Stimulated activated CD4-positive, alpha-beta T cell treated with anti-CD3 and anti-CD28 coated beads, TNF-alpha, amount 100 ng/mL, for 1 hour (primary cell): ENCODE measurements at places on chromosomes 11 and 22.

GRCh38 chr11:72760539-72761405 is 8.6 kb upstream of the ARAP1 start:
- DNase-seq: no peak

DNA sequence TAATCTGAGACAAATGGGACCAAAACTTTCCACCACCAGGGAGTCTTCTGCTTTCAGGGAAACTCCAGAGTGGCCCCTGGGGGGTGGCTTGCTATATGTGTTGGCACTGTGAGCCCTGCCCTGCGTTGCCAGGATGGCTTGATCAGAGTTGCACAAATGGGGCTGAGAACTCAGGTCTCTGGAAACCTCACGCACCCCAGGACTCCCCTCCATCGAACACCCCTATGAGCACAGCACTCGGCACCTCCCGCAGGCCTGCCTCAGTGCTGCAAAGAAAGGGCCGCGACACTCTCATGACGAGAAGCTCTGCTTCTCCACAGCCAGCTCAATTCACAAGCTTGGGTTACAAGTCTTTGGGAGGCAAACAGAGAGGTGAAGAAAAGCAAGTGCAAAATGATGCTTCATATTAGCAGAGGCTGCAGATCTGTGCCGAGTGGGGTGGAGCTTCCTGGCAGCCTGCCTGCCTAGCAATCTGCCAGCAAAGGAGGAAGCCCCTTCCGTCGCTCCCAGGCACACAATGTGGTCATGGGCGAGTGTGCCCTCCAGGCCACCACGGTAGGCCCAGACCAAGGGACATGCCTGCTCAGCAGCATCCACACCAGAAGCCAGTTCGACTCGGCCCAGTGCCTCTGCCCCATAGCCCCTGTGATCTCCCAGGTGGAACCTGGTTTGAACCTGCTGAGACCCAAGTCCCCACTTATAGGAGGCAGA is 55.7 kb downstream of the MYH9 start:
- no peak for DNase-seq

GRCh38 chr22:49540913-49541692 is 286.6 kb downstream of the BRD1 start:
- DNase-seq: no peak

DNA sequence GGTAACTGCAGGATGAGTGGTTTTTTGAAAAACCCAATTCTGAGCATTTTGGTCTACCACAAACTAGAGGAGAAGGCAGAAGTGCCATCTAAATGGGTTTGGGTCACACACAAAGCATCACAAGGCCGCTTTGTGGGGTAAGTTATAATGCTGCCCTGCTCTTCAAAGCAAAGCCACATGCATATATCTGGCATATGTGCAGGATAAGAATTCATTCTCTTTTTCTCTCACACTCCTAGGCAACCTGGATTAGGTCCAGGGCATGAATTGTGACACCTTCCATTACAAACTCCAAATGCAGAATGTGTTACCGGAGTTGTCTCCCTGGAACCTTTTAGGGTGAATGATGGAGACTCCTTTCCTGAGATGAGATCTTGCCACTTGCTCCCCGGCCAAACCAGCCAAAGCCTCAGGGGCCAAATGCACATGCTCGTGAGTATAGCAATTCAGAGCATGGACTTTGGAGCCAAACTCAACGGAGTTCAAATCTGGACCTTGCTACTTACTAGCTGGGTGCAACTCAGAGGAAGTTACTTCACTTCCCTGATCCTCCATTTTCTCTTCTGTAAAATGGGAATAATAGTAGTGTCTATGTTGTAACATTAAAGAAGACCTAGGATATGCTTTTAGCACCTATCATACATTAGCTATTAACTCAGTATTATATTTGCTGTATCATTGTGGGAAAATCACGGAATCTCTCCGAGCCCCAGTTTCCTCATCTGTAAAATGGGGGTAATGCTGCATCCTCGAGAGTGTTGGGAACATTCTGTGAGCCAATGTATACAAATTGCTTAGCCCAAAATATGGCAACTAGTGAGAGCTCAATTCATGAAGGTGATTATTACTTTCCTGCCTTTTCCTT is 96.6 kb downstream of the COMMD9 start:
- no peak for DNase-seq

DNA sequence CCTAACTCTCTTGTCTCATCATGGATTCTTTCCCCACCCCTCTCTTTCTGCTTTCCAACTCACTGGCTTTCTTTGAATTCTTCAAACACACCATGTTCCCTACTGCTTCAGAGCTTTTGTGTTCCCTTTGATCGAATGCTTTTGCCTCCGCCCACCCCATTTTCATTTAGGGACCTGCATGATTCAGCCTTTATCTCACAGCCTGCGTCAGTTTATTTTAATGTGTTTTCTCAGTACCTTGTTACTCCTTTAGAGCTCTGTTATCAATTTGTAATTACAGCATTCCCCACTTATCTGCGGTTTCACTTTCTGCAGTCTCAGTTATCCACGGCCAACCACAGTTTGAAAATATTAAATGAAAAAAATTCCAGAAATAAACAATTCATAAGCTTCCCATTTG is 451.3 kb downstream of the METTL15 start:
- no peak for DNase-seq

GRCh38 chr11:101848262-101848661 is 66.5 kb upstream of the CEP126 start:
- no peak for DNase-seq

DNA sequence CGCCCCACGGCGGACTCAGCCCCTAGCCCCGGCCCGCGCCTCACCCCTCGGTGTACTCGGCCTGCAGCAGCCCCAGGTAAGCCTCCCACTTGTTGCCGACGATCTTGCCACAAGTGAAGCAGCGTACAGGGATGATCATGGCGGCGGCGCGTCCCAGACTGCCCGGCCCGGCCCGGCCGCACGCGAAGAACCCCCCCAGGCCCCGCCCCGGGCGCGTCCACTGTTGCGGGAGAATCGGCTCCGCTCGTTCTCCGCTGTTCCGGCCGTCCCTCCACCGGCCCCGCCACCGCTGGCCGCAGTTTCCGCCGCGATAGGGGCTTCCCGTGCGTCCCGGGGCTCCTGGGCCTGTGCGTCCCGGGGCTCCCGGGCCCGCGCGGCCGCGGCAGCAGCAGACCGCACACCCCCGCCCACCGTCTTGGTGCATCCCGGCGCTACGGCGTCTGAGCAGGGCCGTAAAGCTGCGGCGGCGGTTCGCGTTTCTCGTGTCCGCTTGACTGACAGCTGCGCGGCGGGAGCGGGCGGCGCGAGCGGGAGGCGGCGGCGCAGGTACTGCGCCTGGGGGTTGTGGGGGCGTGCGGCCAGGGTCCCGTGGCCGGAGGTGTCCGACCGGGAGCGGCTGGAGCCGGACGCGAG is at the start of the genes POLR2L and TSPAN4:
POLR2L (minus strand) TSS at position 160 of the 633 bp plus-strand sequence; CDS start at position 139, 21 bp downstream.
TSPAN4 (plus strand) TSS at position 483 of the 633 bp plus-strand sequence. CDS start 7,453 bp downstream, outside the sequence.
- DNase-seq: peak; percentile 73

- DNase-seq: no peak
Measured at GRCh38 chr11:128155590-128155989, 431.8 kb downstream of the ETS1 start.

GRCh38 chr22:39151329-39151975 is 1.0 kb downstream of the CBX7 start:
- no peak for DNase-seq

DNA sequence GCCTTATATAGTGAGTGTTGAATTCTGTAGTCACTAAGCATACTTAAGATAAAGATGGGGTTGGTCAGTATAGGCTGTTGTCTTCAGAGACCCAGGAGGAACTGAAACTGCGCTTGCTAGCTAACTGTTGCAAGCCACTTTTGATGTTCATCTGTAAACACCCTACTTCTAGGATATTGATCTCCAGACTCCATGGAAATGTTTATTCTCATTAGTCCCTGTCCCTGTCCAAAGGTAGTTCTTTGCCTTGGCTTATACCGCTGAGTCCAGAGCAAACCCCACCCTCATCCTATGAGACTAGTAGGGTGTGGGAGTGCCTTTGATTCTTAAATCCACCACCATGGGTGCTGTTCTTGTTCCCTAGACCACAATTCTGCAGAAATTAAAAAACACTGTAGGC is 36.4 kb downstream of the DEPDC5 start:
- no peak for DNase-seq

GRCh38 chr11:125224391-125225021 is 60.0 kb downstream of the PKNOX2 start:
- DNase-seq: no peak

DNA sequence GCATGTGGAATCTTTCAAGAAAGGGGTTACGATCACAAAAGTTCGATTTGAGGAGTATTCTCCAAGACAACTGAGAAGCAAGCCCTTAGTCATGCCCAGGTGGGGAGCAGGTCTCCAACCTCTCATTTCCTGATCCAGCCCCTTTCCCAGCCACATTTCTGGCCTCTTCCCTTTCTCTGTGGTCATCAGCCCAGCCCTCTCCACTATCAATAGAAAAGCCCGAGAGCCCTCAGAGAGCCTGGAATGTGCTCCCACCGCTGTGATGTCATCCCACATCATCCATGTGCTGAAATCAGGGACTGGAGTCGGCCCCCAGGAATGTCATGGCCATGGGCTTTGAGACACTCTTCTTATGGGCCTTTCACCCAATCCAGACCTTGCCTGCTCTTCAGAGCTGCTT is 62.6 kb downstream of the KCNJ1 start:
- no peak for DNase-seq

DNA sequence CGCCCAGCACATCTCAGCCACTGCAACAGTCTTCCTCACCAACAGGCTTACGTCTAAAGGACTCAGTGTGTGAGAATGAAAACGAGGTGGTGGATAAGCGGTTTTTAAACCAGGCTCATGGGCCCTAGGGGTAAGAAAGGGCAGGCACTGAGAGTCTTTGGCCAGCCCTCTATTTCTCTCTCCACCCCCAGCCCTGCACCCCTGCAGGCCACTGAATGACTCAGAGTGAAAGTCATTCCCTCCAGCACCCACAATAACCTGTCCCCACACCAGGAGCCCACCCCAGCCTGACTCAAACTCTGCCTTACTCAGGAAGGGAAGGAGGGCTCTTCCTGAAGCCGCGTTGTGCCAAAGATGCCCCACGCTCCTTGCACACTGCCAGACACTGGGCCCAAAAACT is 72.0 kb downstream of the LARGE1 start:
- no peak for DNase-seq

GRCh38 chr22:50257041-50257440 is 4.4 kb downstream of the MAPK12 start:
- DNase-seq: no peak

DNA sequence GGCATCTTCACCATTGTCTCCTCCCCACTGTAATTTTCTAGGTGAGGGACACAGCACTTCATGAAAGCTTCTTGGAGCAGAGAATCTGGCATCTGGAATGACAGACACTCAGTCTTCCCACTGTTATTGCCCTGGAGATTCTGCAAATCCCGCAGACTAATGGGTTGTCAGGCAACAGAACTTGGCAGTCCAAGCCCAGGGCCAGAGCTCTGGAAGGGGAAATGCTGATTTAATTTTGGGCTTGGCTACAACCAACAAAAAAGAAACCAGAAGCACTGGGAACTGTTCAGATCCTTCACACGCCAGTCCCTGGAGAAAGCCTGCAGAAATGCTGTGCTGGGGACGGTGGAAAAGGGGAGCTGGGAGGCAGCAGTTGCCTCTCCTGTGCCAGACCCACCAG is 71.5 kb upstream of the BID start:
- no peak for DNase-seq

- DNase-seq: no peak
Measured at GRCh38 chr22:26391623-26392022, 37.4 kb upstream of the ASPHD2 start.

GRCh38 chr11:94975599-94975998 is 2.1 kb downstream of the KDM4D start:
- no peak for DNase-seq

- DNase-seq: no peak
Measured at GRCh38 chr11:65399249-65399648, 12.8 kb downstream of the FRMD8 start.

- DNase-seq: no peak
Measured at GRCh38 chr11:2805388-2806056, 80.1 kb downstream of the CDKN1C start.

DNA sequence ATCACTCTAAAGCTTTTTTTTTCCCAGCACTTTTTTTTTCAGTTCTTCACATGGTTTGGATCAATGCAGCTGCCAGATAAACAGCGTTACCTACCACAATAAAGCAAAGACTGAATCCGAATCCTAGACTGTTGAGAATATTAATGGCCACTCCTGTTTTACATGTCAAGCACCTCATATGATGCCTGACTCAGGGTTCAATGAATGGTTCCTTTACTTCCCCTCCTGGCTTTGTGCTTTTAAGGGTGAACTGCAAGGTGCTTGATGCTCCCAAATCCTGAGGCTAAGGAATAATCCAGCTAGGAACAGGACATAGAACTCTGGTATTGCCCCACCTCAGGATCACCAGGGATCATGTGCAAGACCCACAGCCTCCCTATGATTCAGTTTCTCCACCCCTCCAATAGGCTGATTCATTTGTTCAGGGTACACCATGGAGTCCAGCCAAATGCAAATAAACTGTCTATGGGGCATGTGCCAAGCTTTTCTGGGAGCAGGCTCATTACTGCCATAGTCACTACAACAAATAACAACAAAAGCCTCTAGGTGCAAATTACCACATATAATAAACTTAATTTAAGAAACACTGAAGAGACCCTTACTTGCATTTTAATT is 104.3 kb downstream of the GAB2 start:
- no peak for DNase-seq

GRCh38 chr11:119341222-119342022 is 739 bp upstream of the C1QTNF5 start:
- DNase-seq: no peak

DNA sequence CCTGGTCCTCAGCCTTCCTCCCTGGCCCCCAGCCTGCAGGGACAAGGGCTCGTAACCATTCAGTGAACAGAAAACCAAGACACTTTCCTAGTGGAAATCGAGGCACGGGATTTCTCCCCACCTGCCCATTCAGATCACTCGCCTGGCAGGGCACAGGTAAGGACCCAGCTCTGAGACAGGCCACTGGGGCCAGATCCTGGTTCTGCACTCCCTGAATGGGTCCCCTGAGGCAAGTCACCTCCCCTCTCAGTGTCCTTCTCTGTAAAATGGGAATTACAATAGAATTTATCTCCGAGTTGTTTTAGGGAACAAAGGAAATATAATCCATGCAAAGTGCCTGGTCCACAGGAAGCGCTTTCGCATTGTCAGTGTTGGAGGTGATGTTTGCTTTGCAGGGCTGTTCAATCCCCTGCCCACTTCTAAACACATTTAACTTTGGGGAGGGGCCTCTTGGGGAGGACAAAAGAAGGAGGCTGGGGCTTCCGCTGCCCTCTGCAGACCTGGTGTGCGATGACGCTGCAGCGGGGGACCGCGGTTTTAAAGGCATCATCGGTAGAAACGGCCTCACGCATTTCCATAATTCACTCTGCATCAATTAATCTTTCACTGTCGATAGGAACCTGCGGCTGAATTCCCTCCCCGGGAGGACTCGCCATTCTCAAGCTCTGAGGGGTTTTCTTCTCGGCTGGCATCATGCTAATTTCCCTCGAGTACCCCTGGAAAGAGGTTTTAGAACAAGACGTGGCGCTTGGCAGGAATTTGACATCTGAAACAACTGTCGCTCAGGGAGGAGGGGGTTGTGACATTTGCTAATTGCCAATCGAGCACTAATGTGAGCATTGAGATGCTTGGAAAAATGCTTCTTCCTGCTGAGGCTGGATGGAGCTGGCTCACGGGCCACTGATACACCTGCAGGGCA is 70.4 kb upstream of the FGF3 start:
- no peak for DNase-seq
